RCC 7860 (cell line): ENCODE measurements at places on chromosomes 16 and 17.

DNA sequence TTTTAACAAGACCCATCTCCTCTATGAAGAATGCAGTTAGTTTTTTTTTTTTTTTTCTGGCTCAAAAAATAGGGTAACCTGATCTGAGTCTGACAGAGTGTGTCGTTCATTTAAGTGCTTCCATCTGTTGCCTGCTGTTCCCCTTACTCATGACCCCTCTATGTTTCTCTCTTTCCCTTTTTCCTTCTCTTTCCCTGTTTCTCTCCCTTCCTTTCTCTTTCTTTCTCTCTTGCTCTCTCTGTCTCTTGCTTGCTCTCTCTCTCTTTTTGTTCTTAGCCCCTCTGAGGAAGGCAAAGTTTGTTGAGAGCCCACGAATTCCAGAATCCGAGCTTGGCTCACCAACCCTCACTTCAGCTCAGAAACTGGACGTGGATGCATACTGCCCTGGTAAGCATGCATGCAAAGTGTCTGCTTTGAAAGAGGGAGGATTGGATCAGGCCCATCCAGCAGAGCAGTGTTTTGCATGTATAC lies 185.0 kb downstream of the TANC2 start:
- DNase-seq = no peak

GRCh38 chr16:29862383-29862883 lies 593 bp downstream of the CDIPT start:
- peak; percentile 5 for DNase-seq

- no peak for DNase-seq
These were observed 18.3 kb downstream of the CIITA start for GRCh38 chr16:10895053-10895946.

GRCh38 chr17:17896746-17897145 lies 60.0 kb upstream of the SREBF1 start:
- no peak for DNase-seq

GRCh38 chr17:57329380-57330214 lies 73.3 kb downstream of the MSI2 start:
- no peak for DNase-seq

GRCh38 chr16:56977216-56977615 lies 12.1 kb upstream of the NLRC5 start:
- DNase-seq = no peak

DNA sequence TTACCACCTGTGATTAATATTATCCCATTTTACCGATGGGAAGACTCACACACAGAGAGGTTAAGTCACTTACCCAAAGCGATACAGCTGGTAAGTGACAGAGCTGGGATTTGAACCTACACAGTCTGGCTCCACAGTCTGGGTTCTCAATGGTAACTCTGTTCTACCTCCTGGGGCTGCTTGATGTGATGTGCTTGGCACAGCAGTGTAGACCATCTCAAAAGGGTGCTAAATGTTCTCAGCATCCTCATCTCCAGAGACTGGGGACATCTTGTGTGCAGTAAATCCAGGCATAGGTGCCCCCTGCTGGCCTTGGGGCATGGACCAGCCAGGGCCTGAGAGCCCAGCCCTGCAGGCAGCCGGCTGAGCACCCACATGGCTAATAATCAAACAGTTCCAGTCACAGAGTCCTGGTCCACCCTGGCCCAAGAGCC lies 15.4 kb upstream of the KATNB1 start:
- peak; percentile 45 for DNase-seq

DNA sequence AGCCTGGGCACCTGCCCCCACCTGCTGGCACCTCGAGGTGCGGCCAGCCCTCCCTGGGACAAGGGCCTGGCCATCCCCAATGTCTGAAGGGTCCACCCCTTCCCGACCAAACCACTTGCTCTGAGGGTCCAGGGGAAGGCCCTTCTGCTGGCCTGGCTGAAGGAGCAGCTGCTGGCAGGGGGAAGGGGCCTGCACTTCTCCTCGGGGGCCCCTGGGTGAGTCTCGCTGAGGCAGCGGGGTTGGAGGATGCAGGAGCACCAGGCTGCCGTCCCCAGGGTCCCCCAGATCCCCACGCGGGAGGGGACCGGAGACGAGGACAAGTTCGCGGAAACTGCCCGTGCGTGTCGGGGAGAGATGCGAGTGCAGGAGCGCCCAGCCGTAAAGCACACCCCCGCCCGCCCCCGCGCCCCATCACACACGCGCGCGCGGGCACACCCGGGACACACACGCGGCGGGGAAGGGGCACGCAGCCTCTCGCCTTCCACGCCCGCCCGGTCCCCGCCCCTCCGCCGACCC lies 725 bp upstream of the CACNA1H start:
- DNase-seq = no peak

DNA sequence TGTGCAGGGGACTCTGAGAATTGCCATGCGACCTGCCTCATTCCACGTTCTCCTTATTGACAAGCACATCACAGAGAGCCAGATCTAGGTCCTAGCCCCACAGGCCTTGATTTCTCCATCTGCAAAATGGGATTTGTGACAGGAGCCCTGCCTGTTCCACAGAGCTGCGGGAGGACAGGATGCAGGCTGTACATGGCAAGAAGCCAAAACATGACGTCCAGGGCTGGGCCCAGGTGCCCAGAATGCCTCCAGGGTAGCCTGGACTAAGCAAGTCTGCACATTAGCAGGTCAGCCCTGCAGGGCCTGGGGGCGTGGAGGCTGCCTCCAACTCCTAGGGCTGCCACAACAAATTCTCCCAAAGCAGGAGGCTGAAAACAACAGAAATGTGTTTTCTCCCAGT lies 235.7 kb upstream of the SDK2 start:
- no peak for DNase-seq

DNA sequence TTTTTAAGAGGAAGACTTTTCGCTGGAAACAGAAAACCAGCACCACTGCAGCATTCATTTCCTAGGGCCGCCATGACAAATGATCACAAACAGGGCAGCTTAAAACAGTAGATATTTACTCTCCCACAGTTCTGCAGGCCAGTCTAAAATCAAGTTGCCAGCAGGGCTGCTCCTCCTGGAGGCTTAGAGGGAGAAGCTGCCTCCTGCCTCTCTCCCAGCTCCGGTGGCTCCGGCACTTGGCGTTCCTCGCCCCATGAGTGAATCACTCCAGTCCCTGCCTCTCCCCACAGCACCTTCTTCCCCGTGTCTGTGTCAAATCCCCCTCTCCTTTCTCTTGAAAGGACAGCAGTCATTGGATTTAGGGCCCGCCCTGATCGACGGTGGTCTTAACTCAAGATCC lies 72.1 kb downstream of the SOCS1 start:
- DNase-seq = no peak

- no peak for DNase-seq
These were observed 180.9 kb upstream of the TOX3 start for GRCh38 chr16:52727849-52728248.

DNA sequence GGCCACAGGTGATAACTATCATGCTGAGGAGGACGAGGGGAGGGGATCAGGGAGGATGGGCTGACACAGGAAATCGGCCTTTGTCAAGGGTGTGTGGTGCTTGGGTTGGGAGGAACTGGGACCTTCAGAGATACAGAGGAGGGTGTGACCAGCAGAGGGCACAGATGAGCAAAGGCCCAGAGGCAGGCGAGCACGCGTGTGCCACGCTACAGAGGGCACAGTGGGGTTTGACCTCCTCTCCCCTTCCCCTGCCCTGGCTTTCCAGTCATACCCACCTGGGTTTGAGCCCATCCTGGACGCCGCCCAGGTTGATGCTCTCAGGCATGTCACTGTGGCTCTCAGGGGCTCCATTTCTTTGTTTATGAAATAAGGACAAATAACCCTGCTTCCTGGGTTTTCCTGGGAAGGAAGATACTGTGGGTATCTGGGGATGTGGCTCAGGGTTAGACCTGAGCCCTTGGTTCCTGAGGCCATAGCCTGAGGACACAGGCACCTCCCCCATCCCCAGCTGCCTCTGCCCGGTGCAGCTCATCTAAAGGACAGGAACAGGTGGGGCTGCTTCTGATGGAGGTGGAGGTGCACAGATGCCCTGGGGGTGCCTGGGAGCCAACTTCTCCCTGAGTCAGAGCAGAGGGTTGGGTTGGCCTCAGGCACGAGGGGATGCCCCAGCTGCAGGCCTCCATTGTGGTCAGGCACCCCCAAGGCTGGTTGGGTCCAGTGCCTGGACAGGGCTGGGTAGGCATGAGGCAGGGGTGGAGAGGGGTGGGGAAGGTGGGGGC lies 51.8 kb downstream of the BEAN1 start:
- DNase-seq = peak; percentile 45

- no peak for DNase-seq
These were observed 8.5 kb downstream of the SCGB1C2 start for GRCh38 chr17:145671-146541.

- DNase-seq = no peak
These were observed 12.5 kb upstream of the CCL1 start for GRCh38 chr17:34375426-34375997.

- peak; percentile 96 for DNase-seq
These were observed 160.9 kb downstream of the MAP2K6 start for GRCh38 chr17:69575346-69575761.

GRCh38 chr17:81808778-81809555 lies 5.0 kb downstream of the GCGR start:
- DNase-seq = no peak
